Right kidney (tissue), 9 donors: ENCODE measurements at places on chromosomes 13 and 19.

- DNase-seq, result no peak
Observed at GRCh38 chr19:32916969-32917615, 47.5 kb upstream of the SLC7A9 start.

- no peak for DNase-seq
Observed at GRCh38 chr19:51025809-51026553, 435 bp downstream of the KLK11 start.

- no peak for DNase-seq
Observed at GRCh38 chr19:38023671-38024541, 116.9 kb downstream of the SIPA1L3 start.

GRCh38 chr19:40444825-40445312 lies 734 bp upstream of the SERTAD3 start:
- no peak for DNase-seq

DNA sequence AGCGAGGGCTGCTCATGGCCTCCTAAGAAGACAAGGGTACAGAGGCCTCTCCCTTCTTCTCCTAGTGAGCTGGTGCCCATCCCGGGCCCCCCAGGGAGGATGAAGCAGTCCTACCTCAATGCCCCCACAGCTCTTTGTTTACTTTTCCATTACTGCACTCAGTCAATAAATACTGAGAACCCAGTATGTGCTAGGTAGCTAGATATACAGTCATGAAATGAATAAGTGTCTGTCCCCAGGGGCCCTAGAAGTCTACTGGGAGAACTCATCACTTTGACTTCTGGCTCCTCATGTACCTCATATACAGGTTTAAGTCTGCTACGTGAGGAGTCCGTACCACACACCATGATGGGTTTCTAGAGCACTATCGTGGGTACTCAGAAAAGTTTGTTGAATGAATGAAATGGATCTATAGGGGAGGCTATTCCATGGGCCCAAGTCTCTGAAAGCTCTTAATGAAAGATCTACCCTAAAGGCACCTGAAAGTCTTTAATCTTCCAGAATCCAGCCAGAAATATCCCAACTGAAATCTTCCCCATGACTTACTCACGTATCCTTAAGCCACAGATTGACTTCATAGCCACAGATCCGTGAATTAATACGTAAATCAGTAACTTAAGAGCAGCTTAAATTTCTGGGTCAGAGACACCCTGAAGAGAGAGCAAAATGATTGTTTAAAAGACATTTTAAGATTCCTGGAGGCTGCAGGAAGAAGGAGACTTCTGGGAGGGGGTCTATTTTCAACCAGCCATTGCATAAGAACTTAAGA lies 51.6 kb upstream of the POMP start:
- no peak for DNase-seq

DNA sequence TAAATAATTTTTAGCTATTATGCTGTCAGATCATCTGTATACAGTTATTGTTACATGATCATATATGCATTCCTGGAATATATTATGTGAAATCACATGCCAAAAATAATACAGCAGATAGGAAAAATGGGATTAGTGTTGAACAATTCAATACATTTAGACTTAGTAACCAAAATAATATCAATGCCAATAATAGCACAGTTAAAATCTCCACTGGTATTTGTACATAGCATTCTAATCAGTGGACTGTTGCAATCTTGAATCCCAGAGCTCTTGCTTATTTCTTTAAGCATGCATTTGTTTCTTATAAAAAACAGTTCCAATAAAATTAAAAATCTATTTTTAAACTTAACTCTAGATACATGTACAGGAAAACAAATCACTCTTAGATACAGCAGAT lies 2772.2 kb downstream of the PCDH9 start:
- no peak for DNase-seq

DNA sequence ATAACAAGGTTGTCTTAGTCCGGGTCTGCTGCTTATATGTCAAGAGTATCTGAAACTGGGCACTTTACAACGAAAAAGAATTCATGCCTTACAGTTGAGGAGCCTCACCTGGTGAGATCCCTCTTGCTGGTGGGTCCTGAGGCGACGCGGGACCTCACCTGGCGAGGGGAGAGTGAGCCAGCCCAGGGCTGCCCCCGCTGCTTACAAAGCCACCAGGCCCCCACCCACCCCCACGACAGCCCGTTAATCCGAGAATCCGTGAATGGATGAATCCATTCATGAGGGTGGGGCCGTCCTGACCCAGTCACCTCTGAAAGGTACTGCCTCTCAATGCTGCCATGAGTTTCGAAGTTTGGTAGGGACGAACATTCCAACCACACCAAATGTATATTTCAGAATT lies 54.0 kb upstream of the F7 start:
- no peak for DNase-seq

GRCh38 chr19:869245-870177 lies 10.0 kb downstream of the CFD start:
- no peak for DNase-seq

GRCh38 chr19:10718205-10719196 lies 622 bp downstream of the DNM2 start:
- no peak for DNase-seq

DNA sequence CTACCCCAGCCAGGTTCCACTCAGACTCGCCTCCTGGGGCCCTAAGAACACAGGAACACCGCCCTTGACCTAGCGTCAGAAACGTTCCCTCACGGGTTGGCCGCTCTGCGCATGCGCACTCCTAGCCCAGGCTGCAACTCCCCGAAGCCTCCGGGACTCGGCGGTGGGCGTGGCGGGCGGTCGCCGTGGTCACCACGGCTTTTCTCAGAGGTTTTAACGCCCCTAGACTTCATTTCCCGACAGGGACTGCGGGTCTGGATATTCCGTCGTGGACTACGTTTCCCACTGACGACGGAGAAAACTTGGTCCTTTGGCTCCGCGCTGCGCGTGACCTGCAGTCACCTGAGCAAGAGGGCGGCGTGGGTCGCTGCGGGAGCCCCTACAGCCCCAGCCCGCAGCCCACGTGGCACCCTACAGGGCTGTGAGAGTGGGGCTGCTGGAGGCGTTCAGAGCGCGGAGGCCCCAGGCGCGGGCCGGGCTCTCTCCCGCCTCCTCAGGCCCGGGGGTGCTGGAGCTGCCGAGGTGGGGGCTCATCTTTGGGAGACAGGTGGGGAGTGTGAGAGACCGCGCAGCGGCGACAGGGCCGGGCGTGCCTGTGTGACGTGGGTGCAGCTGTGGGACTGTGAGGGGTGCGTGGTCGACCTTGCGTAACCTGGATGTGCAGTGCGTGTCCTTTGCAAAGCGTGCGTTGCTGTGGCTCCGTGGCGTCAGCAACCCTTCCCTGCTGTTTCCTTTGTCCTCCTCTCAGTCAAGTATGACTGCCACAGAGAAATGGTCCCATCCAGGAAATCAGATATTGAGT lies 38.0 kb upstream of the ZNF573 start:
- DNase-seq, result peak; percentile 86

DNA sequence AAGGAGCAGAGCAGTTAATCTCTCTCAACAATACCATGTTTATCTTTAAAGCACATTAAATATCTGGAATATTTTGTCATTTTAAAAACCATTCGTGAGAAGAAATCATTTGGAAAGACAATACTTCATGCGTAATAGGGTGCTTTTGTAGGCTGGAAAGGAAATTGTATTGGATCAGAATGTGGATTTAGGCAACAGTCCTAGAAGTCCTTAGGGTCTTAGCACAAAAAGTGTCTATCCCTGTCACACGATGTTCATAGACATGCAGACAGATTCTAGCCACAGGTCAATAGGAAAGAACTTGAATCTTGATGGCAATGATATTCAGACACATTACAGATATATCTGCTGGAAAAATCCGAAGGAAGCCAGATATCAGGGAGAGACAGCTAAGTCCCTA lies 156.0 kb downstream of the KCTD12 start:
- no peak for DNase-seq

DNA sequence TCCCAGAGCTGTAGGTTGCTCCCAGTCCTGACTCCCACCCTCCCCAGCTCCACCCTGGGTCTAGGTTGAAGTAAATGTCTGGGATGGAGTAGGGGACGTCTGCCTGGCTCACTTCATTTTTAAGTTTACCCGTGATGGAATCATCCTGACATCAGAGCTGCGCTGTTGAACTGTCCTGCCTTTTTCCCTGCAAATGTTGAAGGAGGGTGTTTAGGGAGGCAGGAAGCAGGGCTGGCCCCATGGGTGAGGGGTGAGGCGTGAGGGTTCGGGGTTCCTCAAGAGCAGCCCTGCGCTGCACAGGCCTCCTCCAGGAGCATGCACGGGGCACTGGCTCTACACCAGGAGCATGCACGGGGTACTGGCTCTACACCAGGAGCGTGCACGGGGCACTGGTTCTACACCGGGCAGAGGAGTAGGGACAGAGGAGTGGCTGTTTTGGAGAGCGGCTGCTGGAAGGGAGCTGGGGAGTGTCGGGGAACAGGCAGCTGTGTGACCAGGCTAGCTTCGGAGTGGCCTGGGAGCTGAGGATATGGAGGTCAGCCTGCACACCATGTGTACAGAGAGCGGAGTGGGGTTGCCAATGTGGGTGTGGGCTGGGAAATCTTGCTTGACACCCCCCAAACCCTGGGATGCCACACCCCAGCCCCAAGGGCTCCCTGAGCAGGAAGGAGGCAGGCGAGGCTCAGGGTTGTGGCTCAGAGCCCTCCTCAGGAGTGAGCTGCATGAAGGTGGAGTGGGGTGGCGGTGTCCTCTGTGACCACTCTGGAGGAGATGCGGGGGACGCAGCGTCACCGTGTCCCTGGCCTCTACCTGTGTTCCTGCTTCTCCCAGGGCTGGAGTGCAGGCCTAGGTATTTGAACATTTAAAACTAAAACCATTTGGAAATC lies 63.3 kb downstream of the GPR12 start:
- no peak for DNase-seq

DNA sequence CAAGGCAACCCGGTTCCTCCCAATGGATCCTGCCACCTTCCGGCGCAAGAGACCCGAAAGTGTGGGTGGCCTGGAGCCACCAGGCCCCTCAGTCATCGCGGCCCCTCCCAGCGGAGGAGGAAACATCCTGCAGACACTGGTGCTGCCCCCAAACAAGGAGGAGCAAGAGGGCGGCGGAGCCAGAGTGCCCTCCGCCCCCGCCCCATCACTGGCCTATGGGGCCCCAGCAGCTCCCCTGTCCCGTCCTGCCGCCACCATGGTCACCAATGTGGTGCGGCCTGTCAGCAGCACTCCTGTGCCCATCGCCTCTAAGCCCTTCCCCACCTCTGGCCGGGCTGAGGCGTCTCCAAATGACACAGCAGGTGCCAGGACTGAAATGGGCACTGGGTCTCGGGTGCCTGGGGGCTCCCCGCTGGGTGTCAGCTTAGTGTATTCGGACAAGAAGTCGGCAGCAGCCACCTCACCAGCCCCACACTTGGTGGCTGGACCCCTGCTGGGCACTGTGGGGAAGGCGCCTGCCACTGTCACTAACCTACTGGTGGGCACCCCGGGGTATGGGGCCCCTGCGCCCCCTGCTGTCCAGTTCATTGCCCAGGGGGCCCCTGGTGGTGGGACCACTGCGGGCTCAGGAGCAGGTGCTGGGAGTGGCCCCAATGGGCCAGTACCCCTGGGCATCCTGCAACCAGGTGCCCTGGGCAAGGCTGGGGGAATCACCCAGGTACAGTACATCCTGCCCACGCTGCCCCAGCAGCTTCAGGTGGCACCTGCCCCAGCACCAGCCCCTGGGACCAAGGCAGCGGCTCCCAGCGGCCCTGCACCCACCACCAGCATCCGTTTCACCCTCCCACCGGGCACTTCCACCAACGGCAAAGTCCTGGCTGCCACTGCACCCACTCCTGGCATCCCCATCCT lies 11.2 kb upstream of the PRR19 start:
- no peak for DNase-seq

DNA sequence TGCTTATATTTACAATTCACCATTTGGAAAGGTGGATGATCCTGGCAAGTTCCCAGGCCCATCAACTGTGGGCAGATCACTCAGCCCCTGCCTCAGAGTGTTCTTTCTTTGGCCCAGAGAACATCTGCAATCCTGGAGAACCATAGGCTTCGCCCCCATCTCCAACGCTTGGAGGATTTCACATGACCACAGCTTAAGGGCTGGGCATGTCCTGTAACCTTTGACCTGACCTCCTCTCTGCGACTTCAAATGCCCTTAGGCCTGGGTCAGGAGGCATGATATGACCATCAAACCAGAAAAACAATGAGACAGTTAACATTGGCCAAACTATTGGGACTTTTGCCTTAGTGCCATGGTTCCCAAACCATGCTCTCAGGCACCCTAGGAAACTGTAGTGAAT lies 7.2 kb upstream of the MBNL2 start:
- no peak for DNase-seq
